Esophagus squamous epithelium (tissue), 5 donors: ENCODE measurements at places on chromosomes 7 and 10.

GRCh38 chr7:155210356-155210755, 87.3 kb upstream of the INSIG1 start:
- no peak for DNase-seq

- no peak for DNase-seq
These were observed 297.2 kb upstream of the VSTM2A start for GRCh38 chr7:54245020-54245419.

GRCh38 chr7:79612022-79612421, 158.6 kb upstream of the MAGI2 start:
- DNase-seq: no peak

- DNase-seq: no peak
These were observed 28.2 kb downstream of the GIMAP4 start for GRCh38 chr7:150595361-150595760.

- DNase-seq: no peak
These were observed 142.4 kb downstream of the ADCY1 start for GRCh38 chr7:45716380-45717203.

GRCh38 chr7:28239823-28240204, 59.2 kb upstream of the JAZF1 start:
- no peak for DNase-seq

- no peak for DNase-seq
These were observed 10.4 kb downstream of the TACR2 start for GRCh38 chr10:69406302-69406811.

DNA sequence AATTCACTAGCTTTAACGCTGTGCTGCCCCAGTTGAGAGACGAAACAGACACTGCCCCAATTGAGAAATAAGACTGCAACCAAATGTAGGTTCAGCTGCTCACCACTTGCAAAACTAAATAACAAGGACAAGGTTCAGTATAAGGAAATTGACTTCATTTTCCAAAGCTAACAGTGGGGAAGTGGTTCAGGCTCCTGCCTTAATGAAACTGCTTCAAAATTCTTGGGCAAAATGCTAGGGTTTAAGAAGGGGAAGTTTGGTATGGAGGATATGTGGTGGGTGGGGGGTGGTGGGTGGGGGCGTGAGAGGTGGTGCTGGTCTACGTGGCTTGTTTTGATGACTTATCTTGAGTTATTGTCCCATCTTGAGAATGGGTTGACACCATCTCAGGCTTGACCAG, 21.8 kb downstream of the MRPL32 start:
- no peak for DNase-seq

- no peak for DNase-seq
These were observed 11.8 kb upstream of the COBL start for GRCh38 chr7:51328351-51328801.

GRCh38 chr10:67837541-67838314, at the start of gene DNAJC12:
DNAJC12 (minus strand) TSS chr10:67838188; CDS start chr10:67838011, 177 bp downstream.
- no peak for DNase-seq

DNA sequence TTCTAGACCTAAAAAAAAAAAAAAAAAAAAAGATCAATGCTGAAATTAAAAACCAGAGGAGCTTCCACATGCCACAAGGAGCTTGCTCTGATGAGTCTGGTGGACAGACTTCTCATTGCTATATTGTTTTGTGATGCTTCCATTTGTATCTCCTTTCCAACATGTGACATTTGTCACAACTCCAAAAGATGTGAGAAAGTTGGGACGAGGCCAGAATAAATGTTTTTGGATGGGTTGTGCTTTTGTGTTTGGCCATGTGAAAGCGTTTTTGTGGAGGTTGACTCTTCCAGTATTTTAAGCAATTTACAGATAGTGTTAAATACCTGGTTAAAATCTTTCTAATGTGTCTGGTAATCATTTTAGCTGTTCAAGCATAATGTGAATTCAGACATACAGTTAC, 280.1 kb downstream of the SKAP2 start:
- no peak for DNase-seq

DNA sequence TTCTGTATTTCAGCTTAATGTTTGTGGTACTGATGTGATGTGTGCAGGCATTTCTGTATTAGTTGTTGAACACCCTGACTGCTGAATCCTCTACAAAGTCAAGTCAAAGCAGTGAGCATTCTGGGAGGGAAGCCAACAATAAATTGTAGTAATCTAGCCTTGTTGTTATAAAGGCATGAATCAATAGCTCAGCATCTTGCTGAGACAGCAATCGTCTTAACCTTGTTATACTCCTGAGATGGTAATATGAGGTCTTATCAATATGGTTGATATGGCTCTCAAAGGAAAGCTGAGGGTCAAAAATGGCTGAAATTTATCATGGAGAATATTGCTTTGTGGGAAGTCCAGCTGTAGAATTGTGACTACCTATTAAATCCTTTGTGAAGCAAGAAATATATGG, 299.4 kb downstream of the DNAJB9 start:
- DNase-seq: no peak

GRCh38 chr10:98195120-98195519, 60.7 kb downstream of the R3HCC1L start:
- no peak for DNase-seq

GRCh38 chr7:55556031-55556430, 16.3 kb downstream of the VOPP1 start:
- no peak for DNase-seq
